ENCODE measurements at places on chromosomes 1 and 21.

DNA sequence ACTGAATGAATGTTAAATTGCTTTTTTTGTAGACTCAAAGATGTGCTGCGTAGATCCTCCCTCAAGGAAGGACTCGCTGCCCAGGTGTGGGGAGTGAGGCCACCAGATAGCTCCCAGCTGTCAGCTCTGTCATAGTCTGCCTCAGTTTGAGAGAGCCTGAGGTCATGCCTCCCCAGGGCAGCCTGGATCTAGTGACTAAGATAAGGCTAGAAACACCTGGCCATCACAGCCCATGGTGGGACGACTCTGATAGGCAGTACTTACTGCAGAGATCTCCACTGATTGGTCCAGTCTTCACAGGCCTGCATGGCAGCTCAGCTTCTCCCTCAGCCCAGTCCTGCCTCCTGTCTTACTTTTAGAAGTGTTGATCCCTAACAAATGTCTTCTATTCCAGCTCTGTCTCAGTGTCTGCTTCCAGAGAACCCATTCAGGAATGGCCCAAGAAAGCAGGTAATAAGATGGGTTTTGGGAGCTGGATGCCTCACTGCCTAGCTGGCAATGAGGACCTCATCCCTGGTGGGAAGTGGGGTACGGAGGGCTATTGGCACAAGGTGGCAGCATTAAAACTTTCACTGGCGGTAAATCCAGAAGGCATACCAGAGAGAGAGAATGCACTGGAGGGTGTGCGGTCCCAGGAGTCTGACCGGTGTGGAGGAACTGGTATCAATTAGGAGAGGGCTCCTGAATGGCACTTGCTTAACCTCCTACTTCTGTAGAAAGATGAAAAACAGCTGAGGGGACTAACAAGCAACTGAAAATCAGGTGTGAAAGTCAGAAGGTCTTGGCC, 55.3 kb upstream of the GPR37L1 start:
- no peak for DNase-seq

DNA sequence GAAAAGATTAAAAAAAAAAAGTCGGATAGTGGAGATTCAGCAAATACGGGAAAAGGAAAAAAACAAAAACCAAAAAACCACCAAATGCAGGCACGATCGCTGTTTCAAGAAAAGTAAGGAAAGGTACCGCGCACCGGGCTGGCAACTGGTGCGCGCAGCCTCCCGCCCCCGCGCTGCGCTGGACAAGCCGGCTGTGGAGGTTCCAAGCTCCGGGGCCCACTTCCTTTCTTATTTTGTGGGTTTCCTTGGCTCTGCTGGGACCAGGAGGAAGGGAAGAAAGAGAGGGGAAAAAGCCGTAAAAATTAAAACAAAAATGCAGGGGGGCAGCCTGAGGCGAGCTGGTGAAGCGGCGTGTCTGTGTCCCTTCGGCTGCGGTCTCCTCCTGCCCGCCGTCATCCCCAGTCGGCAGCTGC, 233 bp downstream of the ADAMTS5 start:
- no peak for DNase-seq

- DNase-seq, result no peak
Measured at GRCh38 chr1:44559330-44559729, 115.0 kb downstream of the TMEM53 start.

DNA sequence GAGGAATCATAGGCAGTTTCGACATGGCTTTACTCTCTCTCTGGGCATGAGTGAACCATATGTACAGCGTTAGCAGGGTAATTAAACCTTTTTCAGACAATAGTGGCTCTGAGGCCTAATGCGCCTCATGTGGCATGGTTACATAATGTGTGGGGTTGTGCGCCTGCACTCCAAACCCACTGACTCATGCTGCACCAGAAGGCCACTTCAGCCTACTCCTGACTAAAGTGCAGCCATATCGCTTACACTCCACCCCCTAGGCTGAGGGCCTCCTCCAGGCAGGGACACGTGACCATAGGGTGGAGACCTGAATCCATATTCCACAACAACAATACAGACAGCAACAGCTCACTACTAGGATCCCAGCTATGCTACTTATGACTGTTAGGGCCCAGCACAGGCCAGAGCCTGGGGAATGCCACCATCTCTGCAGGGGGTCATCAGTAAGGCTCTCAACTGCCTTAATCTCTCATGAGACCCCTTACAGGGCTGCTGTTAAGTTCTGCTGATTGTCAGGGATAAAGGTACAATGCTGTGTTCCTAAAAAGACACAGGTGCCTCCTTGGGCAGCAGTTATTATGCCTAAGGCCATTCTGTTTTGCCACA, 13.4 kb upstream of the ODF2L start:
- DNase-seq, result no peak

- DNase-seq, result no peak
Measured at GRCh38 chr1:190511554-190511953, 33.9 kb upstream of the BRINP3 start.

DNA sequence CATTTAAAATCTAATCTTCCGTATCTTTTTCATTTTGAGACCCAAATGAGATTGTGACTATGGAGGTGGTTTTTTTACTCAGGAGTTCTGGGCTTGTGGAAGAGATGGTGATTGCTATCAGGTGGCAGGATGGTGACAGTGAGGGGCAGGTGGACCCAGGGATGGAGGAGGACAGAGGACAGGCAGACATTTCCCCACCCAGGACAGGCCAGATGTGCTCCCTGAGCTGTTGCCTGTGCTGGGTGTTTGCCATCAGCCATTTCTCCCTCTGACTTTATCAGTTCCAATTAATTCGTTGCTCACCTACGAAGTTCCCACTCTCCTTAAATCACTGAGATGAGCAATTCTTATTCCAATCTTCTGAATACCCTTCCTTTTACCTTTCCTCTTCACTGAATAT, 26.5 kb downstream of the C1orf116 start:
- DNase-seq, result no peak

Measured in B cell (primary cell).